IMR-90 (cell line): ENCODE measurements at places on chromosomes 2 and 18. TPM values are rescaled to one million over a fixed set of nuclear protein-coding genes. Genes with fewer than 3 reads are reported as not detected.

REG3G gene
- not detected in 2 replicates for total RNA-seq

SLC16A14 gene
- total RNA-seq: 0.56 and 0.90 TPM in 2 replicates

GPR75 gene
- 1.4 and 1.7 TPM in 2 replicates for total RNA-seq

EGR4 gene
- not detected in 2 replicates for total RNA-seq

KDM3A gene
- total RNA-seq: 33.3 and 35.8 TPM in 2 replicates

KLHL14 gene
- not detected in 2 replicates for total RNA-seq

LIMS3 gene
- total RNA-seq: 4.4 and 12.7 TPM in 2 replicates

MFSD2B gene
- not detected in 2 replicates for total RNA-seq

SLC30A3 gene
- under 0.01 TPM in 1 of 2 replicates, not detected in the other for total RNA-seq

HRH4 gene
- total RNA-seq: not detected in 2 replicates
